ENCODE measurements at places on chromosomes 7 and 10.

- no peak for DNase-seq
These were observed 92.8 kb downstream of the CD36 start for GRCh38 chr7:80731281-80731680.

DNA sequence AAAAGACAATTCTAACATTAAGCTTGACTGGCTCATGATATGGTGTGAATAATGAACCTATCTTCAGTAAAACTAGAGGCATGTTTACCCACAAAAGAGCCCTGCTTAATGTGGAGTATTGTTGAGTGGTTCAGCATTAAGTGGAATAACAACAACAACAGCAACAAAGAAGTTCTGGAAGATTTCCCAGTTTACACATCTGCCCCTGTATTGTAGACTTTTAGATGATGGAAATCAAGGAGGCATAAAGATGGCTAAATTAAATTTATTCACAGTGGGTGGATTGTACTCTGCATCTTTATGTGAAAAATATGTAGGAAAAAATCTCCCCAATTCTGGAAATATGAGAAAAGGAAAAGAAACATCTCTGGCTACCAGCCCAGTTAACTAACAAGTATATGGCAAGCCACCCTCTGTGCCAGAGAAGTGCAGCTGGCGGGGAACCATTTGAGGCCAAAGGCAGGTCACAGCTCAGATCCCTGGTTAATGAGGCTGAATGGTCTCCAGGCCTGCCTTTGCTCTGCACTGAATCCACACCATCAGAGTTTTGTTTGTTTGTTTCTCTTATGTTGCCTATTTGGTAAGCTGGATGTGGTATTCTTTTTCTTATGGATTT is 186.0 kb downstream of the SEMA3D start:
- no peak for DNase-seq

DNA sequence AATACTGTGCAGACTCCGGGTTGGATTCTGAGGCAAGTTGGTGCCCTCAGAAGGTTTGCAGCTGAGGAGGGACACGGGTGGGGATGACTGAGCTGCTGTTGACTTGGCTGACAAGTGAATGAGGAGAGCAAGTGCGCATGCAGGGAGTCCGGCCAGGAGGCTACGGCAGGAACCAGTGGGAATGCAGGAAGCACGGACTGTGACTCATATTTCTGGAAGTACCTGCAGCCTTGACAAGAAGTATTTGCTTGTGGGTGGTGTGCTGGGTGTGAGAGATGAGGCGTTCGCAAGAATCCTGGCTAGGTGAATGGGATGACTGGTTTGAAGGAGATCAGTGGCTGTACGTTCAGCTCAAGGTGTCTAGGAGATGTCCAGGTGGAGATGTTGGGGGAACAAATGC is 30.8 kb upstream of the FXYD4 start:
- no peak for DNase-seq

DNA sequence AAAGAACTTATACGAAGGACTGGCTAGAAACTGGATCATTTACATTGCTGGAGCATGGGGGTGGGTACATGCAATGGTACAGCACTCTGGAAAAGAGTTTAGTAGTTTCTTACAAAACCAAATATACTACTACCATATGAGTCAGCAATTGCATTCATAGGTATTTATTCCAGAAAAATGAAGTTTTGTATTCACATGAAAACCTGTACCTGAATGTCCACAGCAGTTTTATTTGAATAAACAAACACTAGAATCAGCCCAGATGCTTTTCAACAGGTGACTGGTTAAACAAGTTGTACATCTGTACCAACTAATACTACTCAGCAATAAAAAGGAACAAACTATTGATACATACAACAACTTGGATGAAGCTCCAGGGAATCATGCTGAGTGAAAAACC is 3.4 kb downstream of the SCIN start:
- DNase-seq, result no peak

DNA sequence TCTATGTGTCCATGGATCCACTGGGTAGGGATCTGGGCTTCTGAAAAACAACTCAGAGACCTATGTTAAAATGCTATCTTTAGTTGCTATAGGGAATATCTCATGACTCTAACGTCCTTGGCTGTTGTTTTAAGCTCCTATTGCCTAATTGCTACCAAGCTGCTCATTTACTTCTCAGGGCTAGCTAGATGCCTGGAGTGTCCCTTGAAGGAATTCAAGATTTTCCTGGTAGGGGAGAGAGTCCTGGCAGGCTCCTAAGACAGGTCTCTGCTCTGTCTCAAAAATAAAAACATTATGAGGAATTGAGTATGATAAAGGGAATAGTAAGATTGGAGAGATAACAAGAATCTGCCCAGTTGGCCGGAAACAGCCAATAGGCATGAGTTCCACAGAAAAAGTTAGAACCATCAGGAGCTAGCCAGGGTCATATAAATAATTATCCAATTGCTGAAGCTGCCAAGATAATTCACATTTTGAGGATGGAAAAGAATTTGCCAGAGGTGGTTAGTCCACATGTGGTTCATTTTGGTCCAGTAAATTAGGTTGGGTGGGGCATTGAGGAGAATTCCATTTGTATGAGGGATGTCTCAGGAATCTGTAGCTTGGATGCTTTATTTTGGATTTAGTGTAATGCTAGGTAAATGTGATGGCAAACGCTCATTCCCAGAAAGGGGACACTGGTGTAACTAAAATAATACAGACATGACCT is 362.7 kb upstream of the VSTM2A start:
- no peak for DNase-seq

All from stimulated activated CD8-positive, alpha-beta memory T cell treated with anti-CD3 and anti-CD28 coated beads, Interleukin-7, amount 100 ng/mL, for 1 hour (primary cell).